CD8-positive, alpha-beta memory T cell (primary cell): ENCODE measurements at places on chromosomes 16 and 17. TPM values are rescaled to one million over a fixed set of nuclear protein-coding genes. Genes with fewer than 3 reads are reported as not detected.
A peak's percentile ranks its signal among the peaks of the same experiment; 100 is the strongest.

RNF135 gene
- 7.9 TPM for total RNA-seq

ITGB3 gene
- total RNA-seq: 0.07 TPM

HIRIP3 gene
- total RNA-seq: 48.0 TPM

SNX11 gene
- total RNA-seq: 45.2 TPM

SLC16A6 gene
- 9.4 TPM for total RNA-seq

GRCh38 chr17:20262226-20263114 is 204.9 kb downstream of the LGALS9B start:
- H3K4me3 ChIP-seq: peak overlapping the region; percentile 29
- peaks cover 42% of the 10 kb centered on the region for H3K4me1 ChIP-seq
- H3K36me3 ChIP-seq: no peaks in the 10 kb centered on the region
- H3K27me3 ChIP-seq: no peaks in the 10 kb centered on the region
- H3K27ac ChIP-seq: no peak overlapping the region

- peak; percentile 66 for DNase-seq
- peaks cover 6% of the 10 kb centered on the region for H3K4me1 ChIP-seq
- peak overlapping the region; percentile 86 for H3K4me3 ChIP-seq
- H3K27ac ChIP-seq: peak overlapping the region; percentile 51
- no peaks in the 10 kb centered on the region for H3K36me3 ChIP-seq
Observed at GRCh38 chr16:71722801-71723536, 1.5 kb downstream of the PHLPP2 start.

DNA sequence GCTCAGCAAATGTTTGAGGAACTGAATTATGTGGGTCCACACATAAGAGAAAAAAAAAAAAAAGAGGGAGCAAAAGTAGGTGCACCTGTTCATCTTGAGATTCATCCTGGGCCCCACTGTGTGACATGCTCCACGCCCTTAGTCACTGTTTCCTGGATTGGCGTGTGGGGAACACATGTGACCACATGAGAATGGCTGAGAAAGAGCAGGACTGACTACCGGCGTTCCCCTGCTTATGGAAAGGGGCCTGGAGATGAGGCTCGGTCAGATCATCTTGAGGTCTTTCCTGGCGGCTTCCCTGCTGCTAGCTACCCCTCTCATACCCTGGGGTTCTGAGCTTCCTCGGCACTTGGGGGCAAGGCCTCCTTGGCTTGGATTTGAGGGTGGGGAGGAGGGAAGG is 3.9 kb downstream of the DEXI start:
- H3K4me3 ChIP-seq: peak overlapping the region; percentile 15
- DNase-seq: no peak
- H3K27ac ChIP-seq: no peak overlapping the region
- no peaks in the 10 kb centered on the region for H3K27me3 ChIP-seq
- H3K36me3 ChIP-seq: no peaks in the 10 kb centered on the region

DNA sequence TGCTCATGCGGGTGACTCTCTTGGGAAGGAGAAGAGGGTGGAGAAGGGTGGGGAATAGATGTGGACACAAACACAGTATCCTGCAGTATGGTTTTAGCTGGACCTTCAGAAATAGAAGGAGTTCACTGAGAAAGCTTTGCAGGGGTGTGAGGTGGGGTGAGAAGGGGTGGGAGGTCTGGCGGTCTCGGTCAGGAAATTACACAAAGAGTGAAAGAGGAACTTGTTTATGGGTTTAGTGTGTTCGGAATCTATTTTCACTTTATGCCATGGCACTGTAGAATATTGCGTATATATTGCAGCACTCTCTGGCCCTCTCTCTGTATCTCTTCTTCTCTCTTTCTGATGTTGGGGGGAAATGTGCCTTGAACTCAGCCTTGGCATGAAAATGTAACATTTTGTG is 148.2 kb upstream of the GOT2 start:
- no peak for DNase-seq
- no peaks in the 10 kb centered on the region for H3K27me3 ChIP-seq
- H3K4me3 ChIP-seq: no peak overlapping the region
- no peaks in the 10 kb centered on the region for H3K36me3 ChIP-seq
- no peak overlapping the region for H3K27ac ChIP-seq
- no peaks in the 10 kb centered on the region for H3K4me1 ChIP-seq

GRCh38 chr16:26712876-26713275 is 353.9 kb upstream of the C16orf82 start:
- no peak overlapping the region for H3K4me3 ChIP-seq
- H3K4me1 ChIP-seq: no peaks in the 10 kb centered on the region
- no peaks in the 10 kb centered on the region for H3K27me3 ChIP-seq
- no peak overlapping the region for H3K27ac ChIP-seq
- no peak for DNase-seq

DNA sequence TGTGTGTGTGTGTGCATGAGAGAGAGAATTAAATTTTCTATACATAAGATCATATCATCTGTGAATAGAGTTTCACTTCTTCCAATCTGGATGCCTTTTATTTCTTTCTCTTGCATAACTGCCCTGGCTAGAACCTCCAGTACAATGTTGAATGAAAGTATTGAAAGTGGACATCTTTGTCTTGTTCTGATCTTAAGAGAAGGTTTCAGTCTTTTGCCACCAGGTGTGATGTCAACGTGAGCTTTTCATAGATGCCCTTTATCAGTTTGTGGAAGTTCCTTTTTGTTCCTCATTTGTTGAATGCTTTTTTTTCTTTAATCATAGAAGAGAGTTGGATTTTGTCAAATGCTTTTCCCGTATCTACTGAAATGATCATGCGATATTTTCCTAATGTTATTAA is 63.3 kb downstream of the RNF213 start:
- no peak for DNase-seq
- H3K4me3 ChIP-seq: no peak overlapping the region
- no peaks in the 10 kb centered on the region for H3K27me3 ChIP-seq
- no peak overlapping the region for H3K27ac ChIP-seq

DNA sequence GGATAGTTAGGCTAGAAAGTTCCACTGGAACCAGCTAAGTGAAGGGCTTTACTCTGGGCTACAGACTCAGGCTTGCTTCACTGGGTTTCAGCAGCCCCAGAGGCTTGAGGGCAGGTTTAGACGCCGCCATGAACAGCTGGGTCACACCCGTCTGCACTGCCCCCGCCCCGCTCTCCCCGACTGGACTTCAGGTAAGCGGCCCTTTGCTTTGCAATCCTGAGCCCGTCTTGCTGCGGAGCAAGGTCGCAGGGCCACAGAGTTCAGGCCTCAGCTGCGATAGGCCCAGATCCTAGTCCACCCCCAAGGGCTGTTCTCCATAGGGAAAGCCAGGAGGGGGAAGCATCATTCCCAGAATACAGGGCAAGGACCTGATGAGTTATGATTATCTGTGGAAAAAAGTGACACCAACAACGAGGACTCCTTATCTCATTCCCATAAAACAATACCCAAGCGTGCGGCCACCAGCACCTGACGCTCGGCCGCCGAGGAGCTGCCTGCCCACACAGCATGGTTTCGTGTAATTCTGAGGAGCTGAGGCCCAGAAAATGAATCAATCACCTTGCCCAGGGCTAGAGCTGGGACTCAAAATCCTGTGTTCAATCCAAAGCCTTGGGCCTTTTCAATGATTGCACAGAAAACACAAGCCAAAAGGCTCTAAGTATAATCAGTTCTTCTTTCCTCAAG is 20.4 kb downstream of the MEAK7 start:
- no peak for DNase-seq
- no peaks in the 10 kb centered on the region for H3K27me3 ChIP-seq
- H3K27ac ChIP-seq: no peak overlapping the region
- no peaks in the 10 kb centered on the region for H3K4me1 ChIP-seq
- H3K36me3 ChIP-seq: no peaks in the 10 kb centered on the region

GRCh38 chr17:3532859-3533142 is 24.8 kb downstream of the TRPV3 start:
- no peak overlapping the region for H3K27ac ChIP-seq
- H3K36me3 ChIP-seq: no peaks in the 10 kb centered on the region
- H3K4me1 ChIP-seq: peaks cover 5% of the 10 kb centered on the region
- DNase-seq: no peak

DNA sequence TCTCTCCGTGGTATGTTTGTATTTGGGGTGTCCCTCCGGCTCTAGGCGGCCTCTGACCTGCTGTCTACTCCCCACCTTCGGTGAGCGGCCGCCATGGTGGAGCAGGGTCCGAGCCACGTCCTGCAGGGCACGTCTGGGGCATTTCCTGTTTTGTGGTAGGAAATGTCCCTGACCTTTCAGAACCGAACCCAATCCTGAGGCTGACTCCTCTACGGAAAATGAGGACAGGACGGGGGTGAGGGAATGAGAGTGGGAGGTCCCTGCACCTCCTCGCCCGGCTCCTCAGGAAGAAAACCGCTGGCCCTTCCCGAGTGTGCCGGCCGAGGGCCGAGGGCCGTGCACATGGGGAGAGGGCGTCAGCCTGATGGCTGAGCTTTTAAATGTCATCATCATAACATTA is 45.8 kb downstream of the WDR45B start:
- H3K27ac ChIP-seq: no peak overlapping the region
- no peak for DNase-seq
- H3K27me3 ChIP-seq: no peaks in the 10 kb centered on the region
- no peaks in the 10 kb centered on the region for H3K4me1 ChIP-seq
- H3K36me3 ChIP-seq: peaks cover 34% of the 10 kb centered on the region

- H3K27me3 ChIP-seq: no peaks in the 10 kb centered on the region
- H3K27ac ChIP-seq: no peak overlapping the region
- H3K4me3 ChIP-seq: no peak overlapping the region
Observed at GRCh38 chr17:10116267-10116666, 82.1 kb downstream of the GAS7 start.

GRCh38 chr16:49658531-49658930 is 197.4 kb downstream of the ZNF423 start:
- H3K4me1 ChIP-seq: no peaks in the 10 kb centered on the region
- no peak overlapping the region for H3K4me3 ChIP-seq
- DNase-seq: no peak
- no peaks in the 10 kb centered on the region for H3K36me3 ChIP-seq

GRCh38 chr17:21458054-21458453 is 81.9 kb downstream of the KCNJ12 start:
- H3K4me1 ChIP-seq: peaks cover 8% of the 10 kb centered on the region
- no peak overlapping the region for H3K4me3 ChIP-seq
- no peaks in the 10 kb centered on the region for H3K36me3 ChIP-seq
- no peak overlapping the region for H3K27ac ChIP-seq
- no peaks in the 10 kb centered on the region for H3K27me3 ChIP-seq

DNA sequence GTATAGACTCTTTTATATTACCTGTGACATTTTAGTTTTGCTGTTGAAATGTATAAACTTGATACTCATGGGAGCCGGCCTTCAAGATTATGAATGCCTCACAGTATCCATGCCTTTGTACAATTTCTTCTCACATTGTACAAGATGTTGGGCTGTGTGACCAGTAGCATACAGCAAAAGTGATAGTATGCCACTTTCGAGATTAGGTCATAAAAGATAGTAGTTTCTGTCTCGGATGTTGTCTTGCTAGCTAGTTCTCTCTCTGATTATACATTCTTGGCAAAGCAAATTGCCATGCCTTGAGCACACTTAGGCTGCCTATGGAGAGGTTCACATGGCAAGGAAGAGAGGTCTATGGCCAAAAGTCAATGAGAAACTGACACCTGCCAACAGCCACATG is 1309.8 kb upstream of the CDH8 start:
- H3K4me1 ChIP-seq: no peaks in the 10 kb centered on the region
- H3K27ac ChIP-seq: no peak overlapping the region
- no peak for DNase-seq
- H3K4me3 ChIP-seq: no peak overlapping the region
- no peaks in the 10 kb centered on the region for H3K27me3 ChIP-seq

GRCh38 chr16:85613604-85614337 is 649 bp downstream of the GSE1 start:
- H3K4me3 ChIP-seq: peak overlapping the region; percentile 41
- no peaks in the 10 kb centered on the region for H3K27me3 ChIP-seq
- H3K36me3 ChIP-seq: no peaks in the 10 kb centered on the region
- H3K4me1 ChIP-seq: peaks cover 49% of the 10 kb centered on the region
- DNase-seq: no peak
- peak overlapping the region; percentile 69 for H3K27ac ChIP-seq

DNA sequence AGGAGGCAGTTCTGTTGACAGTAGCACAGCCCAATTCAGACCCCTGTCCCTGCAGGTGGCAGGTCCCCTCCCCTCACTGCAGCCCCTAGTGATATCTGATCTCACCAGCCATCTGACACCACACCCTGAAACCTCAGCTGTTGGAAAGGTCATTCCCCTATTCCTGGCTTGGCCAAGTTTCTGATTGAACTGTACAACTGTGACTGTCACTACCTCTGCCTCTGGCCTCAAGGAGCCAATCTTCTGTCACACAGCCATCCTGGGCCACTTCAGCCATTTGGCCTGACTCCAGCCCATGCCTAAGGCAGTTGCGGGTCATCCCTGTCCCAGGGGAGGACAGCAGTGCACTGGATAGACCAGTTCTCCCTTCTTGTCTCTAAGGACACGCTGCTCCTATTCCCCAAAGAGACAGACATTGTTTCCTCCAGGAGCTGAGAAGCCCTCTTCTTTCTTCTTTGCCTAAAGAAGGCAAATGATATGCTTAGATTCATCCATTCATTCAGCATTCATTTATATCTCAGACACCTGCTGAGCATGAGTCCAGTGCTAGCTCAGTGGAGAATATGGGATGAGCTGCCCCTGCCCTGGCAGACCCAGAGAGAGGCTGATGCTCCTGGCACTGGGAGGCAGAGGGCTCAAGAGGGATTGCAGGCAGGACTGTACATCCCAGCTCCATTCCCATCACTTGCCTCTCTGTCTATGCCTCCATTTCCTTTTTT is 4.6 kb upstream of the ALDOA start:
- peaks cover 9% of the 10 kb centered on the region for H3K4me1 ChIP-seq
- no peaks in the 10 kb centered on the region for H3K36me3 ChIP-seq
- H3K27ac ChIP-seq: no peak overlapping the region
- no peak for DNase-seq
- H3K27me3 ChIP-seq: no peaks in the 10 kb centered on the region
- no peak overlapping the region for H3K4me3 ChIP-seq

GRCh38 chr16:77540646-77541045 is 105.8 kb upstream of the ADAMTS18 start:
- no peaks in the 10 kb centered on the region for H3K27me3 ChIP-seq
- DNase-seq: no peak
- no peaks in the 10 kb centered on the region for H3K4me1 ChIP-seq
- no peak overlapping the region for H3K4me3 ChIP-seq

DNA sequence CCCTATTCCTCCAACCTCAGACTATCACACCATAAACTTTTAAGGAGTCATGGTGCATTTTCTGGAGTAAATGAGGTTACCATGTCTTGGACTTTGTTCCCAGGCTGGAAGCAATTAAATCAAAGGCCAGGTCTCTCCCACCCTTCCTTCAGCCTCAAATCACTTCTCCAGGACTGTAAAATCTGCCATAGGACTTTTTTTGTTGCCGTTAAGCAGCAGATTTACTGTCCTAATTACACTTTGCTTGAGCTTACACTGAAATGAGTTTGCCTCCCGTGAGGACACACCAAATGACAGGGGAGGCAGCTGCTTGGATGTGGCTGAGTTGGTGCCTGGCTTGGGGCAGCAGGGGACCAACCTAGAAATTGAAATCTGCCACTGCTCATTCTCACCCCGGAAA is 14.7 kb downstream of the DCAKD start:
- H3K4me1 ChIP-seq: no peaks in the 10 kb centered on the region
- no peak overlapping the region for H3K27ac ChIP-seq
- H3K4me3 ChIP-seq: no peak overlapping the region
- no peaks in the 10 kb centered on the region for H3K27me3 ChIP-seq
- peaks cover 12% of the 10 kb centered on the region for H3K36me3 ChIP-seq
